ENCODE measurements at places on chromosomes 2 and 18. TPM values are rescaled to one million over a fixed set of nuclear protein-coding genes. Genes with fewer than 3 reads are reported as not detected.

GRCh38 chr2:8036366-8036765, 645.5 kb upstream of the ID2 start:
- DNase-seq = no peak

DNA sequence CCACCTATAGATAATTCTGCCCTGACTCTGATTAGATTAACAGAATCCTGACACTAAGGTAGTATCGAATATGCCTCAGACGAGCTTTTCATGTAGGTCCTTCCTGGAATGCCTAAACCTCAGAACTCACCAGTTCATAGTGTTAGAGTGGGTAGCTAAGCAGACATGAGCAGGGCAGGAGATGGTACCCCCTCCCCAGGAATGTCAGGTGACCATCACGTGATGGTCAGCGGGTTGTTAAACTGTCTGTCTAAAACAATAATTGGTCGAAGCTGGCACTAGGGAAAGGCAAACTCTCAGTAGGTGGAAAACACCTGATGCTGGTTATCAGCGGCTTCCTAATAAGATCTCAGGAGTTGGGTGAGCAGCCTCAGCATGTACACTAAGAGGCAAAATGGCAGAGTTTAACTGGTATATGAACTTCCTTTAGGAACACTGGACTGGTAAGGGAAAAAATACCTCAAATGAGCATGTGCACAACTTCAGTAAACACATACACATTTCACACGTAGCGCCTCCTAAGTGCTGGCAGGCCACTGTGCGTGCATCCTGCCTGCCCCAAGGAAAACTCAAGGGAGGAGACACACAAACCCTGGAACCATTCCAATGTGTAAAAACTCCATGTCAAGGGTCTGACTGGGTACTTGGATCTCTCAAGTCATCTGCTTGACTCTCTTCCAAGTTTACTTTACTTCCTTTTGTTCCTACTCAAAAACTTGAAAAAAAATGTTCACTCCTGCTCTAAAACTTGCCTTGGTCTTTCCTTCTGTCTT, 339.5 kb downstream of the GULP1 start:
- no peak for DNase-seq

- DNase-seq = no peak
Observed at GRCh38 chr2:45567974-45568789, 42.9 kb downstream of the SRBD1 start.

SLC38A11 gene
- not detected for total RNA-seq

DAW1 gene
- not detected for total RNA-seq

MZT2A gene
- 54.5 TPM for total RNA-seq
